Effector memory CD8-positive, alpha-beta T cell (primary cell): ENCODE measurements at places on chromosomes 6 and 20.

GRCh38 chr20:13397300-13397724 lies 176.2 kb downstream of the ISM1 start:
- no peaks in the 10 kb centered on the region for H3K4me1 ChIP-seq
- H3K36me3 ChIP-seq = peaks cover 3% of the 10 kb centered on the region
- H3K27ac ChIP-seq = no peak overlapping the region
- no peaks in the 10 kb centered on the region for H3K27me3 ChIP-seq

- no peak overlapping the region for H3K4me3 ChIP-seq
- peaks cover 28% of the 10 kb centered on the region for H3K4me1 ChIP-seq
- no peak for DNase-seq
- peak overlapping the region; percentile 99 for H3K27ac ChIP-seq
- peaks cover 31% of the 10 kb centered on the region for H3K36me3 ChIP-seq
- no peaks in the 10 kb centered on the region for H3K27me3 ChIP-seq
These were observed 6.1 kb downstream of the DNPH1 start for GRCh38 chr6:43223175-43223574.

- H3K27ac ChIP-seq = no peak overlapping the region
- no peaks in the 10 kb centered on the region for H3K36me3 ChIP-seq
- H3K27me3 ChIP-seq = no peaks in the 10 kb centered on the region
- no peaks in the 10 kb centered on the region for H3K4me1 ChIP-seq
These were observed 280.0 kb upstream of the TBX18 start for GRCh38 chr6:85044361-85044760.

DNA sequence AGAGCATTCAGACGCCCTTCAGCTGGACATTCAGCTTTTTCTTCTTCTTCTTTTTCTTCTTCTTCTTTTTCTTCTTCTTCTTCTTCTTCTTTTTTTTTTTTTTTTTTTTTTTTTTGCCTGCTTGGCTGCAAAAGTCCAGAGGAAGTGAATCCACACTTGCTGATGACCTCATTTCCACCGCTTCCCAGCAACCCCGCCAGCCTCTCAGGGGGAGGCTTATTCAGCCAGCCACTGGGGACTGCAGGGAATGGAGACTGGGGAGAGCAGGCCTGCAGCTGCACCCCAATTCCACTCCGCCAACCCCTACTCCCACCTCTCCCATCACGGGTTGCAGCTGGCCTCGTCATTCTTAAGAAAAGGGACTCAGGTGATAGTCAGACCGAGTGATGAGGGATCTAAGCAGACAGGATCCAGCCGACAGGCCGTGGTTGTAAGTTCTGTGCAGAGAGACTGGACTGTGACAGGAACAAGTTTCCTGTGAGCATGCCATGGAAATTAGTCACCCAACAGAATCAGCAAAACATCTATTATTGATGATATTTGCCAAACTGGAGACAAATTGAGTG lies 59.0 kb upstream of the QKI start:
- H3K27me3 ChIP-seq = peaks cover 18% of the 10 kb centered on the region
- no peak overlapping the region for H3K4me3 ChIP-seq
- DNase-seq = no peak

GRCh38 chr6:149259753-149260152 lies 57.8 kb upstream of the TAB2 start:
- peaks cover 7% of the 10 kb centered on the region for H3K27me3 ChIP-seq
- no peak overlapping the region for H3K4me3 ChIP-seq
- H3K4me1 ChIP-seq = no peaks in the 10 kb centered on the region
- H3K36me3 ChIP-seq = no peaks in the 10 kb centered on the region
- no peak for DNase-seq

GRCh38 chr6:27562027-27562410 lies 89.1 kb upstream of the ZNF184 start:
- H3K4me1 ChIP-seq = peaks cover 8% of the 10 kb centered on the region
- no peak overlapping the region for H3K27ac ChIP-seq
- no peaks in the 10 kb centered on the region for H3K36me3 ChIP-seq
- H3K4me3 ChIP-seq = no peak overlapping the region

DNA sequence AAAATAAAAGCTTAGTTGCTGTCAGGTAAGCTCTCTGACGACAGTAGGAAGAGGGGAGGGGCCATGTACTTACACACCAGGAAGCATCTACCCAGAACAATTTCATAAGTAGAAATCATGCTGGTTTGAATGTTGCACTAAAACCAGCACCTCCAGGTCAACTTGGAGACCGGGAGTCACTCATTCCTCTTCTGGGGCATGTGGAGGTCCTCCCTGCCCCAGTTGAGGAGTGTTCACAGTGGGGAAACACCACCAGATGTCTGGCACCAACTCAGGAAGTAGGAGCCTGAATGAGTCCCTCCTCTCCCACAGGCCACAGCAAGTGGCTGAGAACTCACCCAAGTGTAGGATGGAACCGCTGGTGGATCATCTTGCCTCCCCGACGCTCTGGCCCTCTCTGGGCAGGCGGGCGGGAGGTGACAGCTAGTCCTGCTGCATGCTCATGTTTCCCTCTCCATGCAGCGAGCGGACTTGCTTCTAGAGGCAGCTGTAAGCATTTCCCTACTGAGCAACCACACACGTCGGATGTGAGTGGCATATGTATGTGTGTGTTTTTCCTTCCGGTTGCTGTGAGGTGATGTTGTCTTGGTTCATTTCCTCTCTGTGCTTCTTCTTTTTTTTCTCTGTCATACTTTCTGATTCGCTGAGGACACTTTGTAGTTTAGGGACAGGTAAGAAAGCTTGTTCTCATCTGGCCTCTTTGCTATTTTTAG lies 149.5 kb upstream of the NEDD9 start:
- H3K27ac ChIP-seq = peak overlapping the region; percentile 95
- peak; percentile 64 for DNase-seq
- H3K36me3 ChIP-seq = peaks cover 15% of the 10 kb centered on the region

GRCh38 chr20:43904827-43905177 lies 9.8 kb upstream of the TOX2 start:
- H3K27me3 ChIP-seq = peaks cover 37% of the 10 kb centered on the region
- no peaks in the 10 kb centered on the region for H3K4me1 ChIP-seq
- H3K27ac ChIP-seq = no peak overlapping the region
- H3K36me3 ChIP-seq = peaks cover 3% of the 10 kb centered on the region
- DNase-seq = no peak

GRCh38 chr6:150894191-150894744 lies 28.8 kb downstream of the MTHFD1L start:
- H3K27me3 ChIP-seq = no peaks in the 10 kb centered on the region
- peaks cover 16% of the 10 kb centered on the region for H3K4me1 ChIP-seq
- peaks cover 2% of the 10 kb centered on the region for H3K36me3 ChIP-seq
- H3K4me3 ChIP-seq = no peak overlapping the region
- no peak for DNase-seq
- no peak overlapping the region for H3K27ac ChIP-seq

DNA sequence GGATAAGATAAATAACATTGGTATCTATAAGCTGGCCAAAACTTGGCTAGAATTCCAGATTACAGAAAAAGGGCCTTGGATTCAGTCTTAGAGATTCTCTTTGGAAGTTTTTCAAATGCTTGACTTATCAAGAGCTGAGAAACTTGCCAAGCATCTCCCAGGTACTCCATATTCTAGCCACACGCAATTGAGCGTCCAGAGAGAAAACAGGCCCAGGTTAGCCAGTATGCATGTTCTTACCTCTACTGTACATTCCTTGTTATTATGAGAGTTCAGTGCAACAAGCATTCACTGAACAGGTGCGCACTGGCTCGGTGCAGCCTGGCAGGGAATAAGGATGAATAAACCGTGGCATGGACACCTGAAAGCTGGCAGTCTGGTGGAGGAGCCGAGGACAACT lies 13.7 kb downstream of the CRNKL1 start:
- no peak overlapping the region for H3K27ac ChIP-seq
- H3K36me3 ChIP-seq = peaks cover 95% of the 10 kb centered on the region
- no peak overlapping the region for H3K4me3 ChIP-seq

- peaks cover 9% of the 10 kb centered on the region for H3K4me1 ChIP-seq
- H3K36me3 ChIP-seq = no peaks in the 10 kb centered on the region
- H3K27ac ChIP-seq = no peak overlapping the region
- H3K27me3 ChIP-seq = peaks cover 12% of the 10 kb centered on the region
These were observed 302.7 kb upstream of the ZFP64 start for GRCh38 chr20:52494244-52494643.

DNA sequence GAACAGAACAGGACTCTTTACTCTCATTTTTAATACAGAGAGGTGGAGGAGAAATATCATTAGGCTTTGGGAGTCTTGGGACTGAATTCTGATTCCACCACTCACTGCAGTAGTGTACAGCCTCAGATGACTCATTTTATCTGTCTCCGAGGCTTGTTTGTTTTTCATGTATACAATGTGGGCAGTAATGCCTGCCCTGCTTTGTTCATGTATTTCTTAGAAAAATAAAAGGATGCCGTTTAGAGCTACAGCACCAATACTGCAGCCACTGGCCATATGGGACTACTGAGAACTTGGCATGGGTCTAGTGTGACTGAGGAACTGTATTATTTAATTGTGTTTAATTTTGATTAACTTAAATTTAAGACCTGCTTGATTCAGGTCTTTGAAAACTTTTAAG lies 41.2 kb upstream of the JAG1 start:
- H3K27ac ChIP-seq = no peak overlapping the region
- DNase-seq = no peak
- no peak overlapping the region for H3K4me3 ChIP-seq
- H3K36me3 ChIP-seq = no peaks in the 10 kb centered on the region
- no peaks in the 10 kb centered on the region for H3K4me1 ChIP-seq

DNA sequence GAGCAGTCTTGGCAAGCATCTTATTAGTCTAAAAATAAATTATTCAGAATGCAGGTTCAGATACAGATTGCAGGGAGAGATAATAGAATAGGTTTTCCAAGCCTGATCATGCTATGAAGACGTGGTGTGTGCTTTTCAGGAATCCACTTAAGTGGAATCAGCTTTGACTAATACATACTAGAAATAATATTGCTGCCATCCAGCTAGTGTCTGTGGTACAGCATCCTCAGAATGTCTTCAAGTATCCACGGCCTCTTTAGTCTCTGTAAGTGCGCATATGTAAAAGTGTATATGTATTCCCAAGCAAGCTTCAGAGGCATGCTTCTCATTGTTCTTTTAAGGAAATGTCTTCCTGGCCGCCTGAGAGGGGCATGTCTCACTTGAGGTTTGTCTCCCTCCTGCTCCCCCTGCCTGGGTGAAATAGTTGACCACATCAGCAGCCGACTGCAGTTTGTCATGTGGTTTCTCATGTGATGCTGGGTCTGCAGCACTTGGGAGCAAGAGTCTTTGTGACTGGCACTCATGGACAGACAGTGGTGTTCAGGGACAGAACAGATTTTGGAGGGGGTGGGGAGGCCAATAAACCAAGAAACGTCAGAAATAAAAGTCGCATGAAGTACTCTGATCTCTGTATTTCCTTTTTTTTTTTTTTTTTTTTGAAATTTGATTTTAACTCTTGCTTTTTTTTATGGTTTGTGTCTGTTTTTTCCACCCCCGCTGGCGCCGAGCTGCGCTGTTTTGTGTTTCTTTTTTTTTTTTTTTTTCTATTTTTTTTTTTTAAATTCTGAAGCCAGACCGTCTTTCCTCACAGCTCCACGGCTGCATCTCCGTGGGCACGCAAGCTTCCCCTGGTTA lies 150.8 kb downstream of the PRL start:
- H3K27ac ChIP-seq = no peak overlapping the region
- H3K4me1 ChIP-seq = no peaks in the 10 kb centered on the region
- peaks cover 5% of the 10 kb centered on the region for H3K27me3 ChIP-seq
- no peaks in the 10 kb centered on the region for H3K36me3 ChIP-seq

GRCh38 chr20:34983995-34984735 lies 28.5 kb downstream of the MYH7B start:
- H3K27ac ChIP-seq = no peak overlapping the region
- peaks cover 7% of the 10 kb centered on the region for H3K36me3 ChIP-seq
- H3K4me3 ChIP-seq = no peak overlapping the region
- H3K27me3 ChIP-seq = peaks cover 55% of the 10 kb centered on the region

DNA sequence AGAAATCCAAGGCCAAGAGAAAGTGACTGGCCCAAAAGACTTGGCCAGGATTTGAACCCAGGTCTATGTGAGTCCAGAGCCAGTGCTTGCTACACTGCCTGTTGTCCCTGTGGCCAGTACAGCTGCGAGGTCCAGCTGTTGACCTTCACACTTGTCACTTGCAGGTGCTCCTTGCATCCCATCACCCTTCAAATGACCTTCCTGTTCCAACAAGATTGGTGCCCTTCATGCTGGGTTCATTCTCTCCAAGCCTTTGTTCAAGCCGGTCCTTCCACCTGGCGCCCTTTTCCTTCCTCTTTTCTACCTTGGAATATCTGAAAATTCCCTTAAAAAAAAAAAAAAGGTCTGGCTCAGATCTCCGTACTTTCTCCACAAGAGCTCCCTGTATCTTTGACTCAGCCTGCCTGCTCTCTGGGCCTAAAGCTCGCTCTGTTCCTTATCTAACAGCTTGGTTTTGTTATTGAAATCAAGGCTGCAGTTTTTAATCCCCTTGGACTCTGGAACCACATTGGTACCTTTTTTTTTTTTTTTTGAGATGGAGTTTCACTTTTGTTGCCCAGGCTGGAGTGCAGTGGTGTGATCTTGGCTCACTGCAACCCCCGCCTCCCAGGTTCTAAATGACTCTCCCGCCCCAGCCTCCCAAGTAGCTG lies 22.2 kb upstream of the MRPS18A start:
- peaks cover 81% of the 10 kb centered on the region for H3K27me3 ChIP-seq
- no peak overlapping the region for H3K4me3 ChIP-seq
- H3K27ac ChIP-seq = no peak overlapping the region
- peaks cover 7% of the 10 kb centered on the region for H3K4me1 ChIP-seq

DNA sequence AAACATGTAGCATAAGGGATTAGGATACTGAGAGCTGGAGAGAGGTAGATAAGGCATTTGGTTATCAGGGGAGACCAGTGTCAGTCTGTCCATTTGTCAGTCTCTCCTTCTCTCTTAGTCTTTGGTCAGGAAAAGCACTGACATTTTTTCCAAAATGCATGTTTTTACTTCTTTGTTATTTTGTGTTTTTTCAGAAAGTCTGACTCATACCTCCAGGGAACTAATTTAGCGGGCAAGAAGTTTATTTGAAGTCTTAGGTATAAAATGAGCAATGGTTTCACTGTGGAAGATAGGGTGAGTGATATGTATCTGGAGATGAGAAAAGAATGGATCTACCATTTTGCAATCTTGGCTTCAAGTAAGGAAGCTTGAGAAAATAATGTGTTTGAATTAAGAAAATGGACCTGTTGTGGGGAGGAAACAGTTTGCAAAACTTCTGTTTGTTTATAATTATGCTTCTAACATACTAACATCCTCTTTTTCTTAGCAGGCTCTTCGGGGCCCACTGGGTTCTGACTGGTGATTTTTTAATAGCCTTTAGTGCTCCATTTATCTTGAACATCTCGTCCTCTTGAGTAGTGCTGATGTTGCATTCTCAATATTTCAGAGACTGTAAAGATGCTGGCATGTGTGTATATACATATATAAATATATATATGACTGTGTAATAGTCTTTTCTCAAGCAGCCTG lies 66.9 kb upstream of the FABP7 start:
- DNase-seq = no peak
- no peaks in the 10 kb centered on the region for H3K27me3 ChIP-seq
- no peak overlapping the region for H3K4me3 ChIP-seq
- no peaks in the 10 kb centered on the region for H3K4me1 ChIP-seq
- no peak overlapping the region for H3K27ac ChIP-seq

- no peaks in the 10 kb centered on the region for H3K27me3 ChIP-seq
- H3K27ac ChIP-seq = no peak overlapping the region
- no peaks in the 10 kb centered on the region for H3K36me3 ChIP-seq
- no peak overlapping the region for H3K4me3 ChIP-seq
- H3K4me1 ChIP-seq = no peaks in the 10 kb centered on the region
These were observed 7.6 kb downstream of the PLCB4 start for GRCh38 chr20:9076440-9076839.

GRCh38 chr6:29917857-29918256 lies 24.5 kb upstream of the HLA-A start:
- no peaks in the 10 kb centered on the region for H3K36me3 ChIP-seq
- H3K27me3 ChIP-seq = peaks cover 11% of the 10 kb centered on the region
- no peak for DNase-seq
- H3K27ac ChIP-seq = no peak overlapping the region
- no peak overlapping the region for H3K4me3 ChIP-seq

- H3K36me3 ChIP-seq = no peaks in the 10 kb centered on the region
- H3K27ac ChIP-seq = no peak overlapping the region
- peaks cover 8% of the 10 kb centered on the region for H3K4me1 ChIP-seq
- no peak for DNase-seq
These were observed 18.0 kb upstream of the PREX1 start for GRCh38 chr20:48845721-48846306.
